GM13977 (cell line): ENCODE measurements at places on chromosomes 3 and 15.

GRCh38 chr15:96549136-96549535 is 218.6 kb downstream of the NR2F2 start:
- no peak for DNase-seq

- no peak for DNase-seq
Measured at GRCh38 chr15:75167588-75168350, 33.9 kb upstream of the C15orf39 start.

GRCh38 chr15:101326026-101326315 is 30.9 kb upstream of the SNRPA1 start:
- DNase-seq, result no peak

DNA sequence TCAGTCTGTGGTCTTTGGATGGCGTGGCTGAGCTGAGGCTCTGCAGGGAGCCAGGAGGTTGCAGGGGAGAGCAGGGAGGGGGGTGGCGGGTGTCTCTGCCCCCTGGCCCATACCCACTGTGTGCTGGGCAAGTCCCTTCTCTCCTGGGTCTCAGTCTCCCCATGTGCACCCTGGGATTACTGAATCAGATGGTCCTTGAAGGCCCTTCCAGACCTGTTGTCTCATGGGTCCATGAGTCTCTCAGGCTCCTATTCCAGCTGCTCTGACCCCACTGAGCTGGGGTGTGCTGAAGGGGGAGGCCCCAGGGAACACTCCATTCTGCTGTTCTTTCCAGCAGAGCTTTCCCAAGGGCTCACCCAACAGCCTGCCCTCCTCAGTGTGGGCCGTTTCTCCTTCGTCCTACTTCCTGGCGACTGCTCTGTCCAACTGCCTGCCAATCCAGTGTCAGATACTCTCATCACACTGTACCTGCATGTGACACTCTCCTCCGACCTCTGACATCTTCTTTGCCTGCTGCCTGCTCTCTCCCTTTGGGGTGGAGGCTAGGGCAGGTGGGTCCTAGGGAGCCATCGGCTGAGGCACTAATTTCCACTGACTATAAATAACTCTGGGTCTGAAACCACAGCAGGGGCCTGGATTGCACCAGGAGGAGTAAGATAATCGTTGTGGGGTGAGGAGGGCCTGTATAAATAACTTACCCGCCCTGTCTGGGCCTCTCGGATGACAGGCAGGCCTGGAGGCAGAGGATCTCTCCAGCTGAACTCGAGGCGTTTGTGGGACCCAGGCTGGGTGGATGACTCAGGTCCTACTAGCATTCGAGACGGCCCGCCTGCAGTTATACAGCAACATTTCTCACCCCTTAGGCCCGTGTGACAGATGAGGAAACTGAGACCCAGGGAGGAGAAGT is 67.1 kb downstream of the ATP2B2 start:
- no peak for DNase-seq

DNA sequence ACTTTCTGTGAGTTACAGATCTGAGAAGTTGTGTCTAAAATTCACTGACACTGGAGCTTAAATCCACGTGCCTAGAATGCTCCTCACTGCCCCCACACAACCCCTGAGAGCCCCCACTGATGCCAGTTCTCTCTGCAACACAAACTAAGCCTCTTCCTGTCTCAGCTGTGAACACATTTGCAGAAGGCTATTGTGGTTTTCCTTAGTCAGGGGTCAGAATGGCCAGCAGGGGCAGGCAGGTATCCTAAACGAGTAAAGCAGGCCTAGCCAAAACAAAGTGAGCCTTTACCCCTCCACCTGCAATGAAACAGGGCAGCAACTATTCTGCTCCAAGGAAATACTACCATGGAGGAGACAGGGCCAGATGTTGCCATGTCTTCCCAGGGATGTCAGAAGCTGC is 78.6 kb downstream of the FHIT start:
- DNase-seq, result no peak

DNA sequence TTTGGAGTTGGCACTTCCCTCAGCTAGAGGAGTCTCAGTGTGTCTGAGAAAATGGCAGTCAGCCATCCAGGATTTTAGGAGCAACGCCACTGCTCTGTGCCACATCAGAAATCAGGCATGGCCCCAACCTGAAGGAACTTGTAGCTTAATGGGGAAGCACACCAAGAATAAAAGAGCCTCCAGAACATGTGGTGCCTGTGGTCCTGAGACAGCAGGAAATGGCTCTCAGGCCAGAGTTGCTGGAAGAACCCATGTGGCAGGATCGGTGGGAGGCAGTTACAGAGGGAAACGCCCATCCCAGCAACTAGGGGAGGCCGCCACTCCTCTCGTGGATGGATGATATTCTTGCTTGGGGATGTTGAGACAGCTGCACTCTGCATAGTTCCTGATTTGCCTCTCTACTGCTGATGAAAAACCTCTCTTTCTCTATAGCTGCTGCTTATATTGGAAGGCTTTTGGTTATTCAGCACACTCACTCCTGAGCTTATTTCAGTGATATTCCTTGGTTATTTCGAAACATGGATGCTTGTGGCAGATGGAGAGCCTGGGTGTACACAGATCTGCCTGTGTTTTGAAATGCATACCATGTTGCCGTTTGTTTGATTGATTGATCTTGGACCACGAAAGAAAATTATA is 52.4 kb downstream of the KLHL25 start:
- DNase-seq, result no peak

DNA sequence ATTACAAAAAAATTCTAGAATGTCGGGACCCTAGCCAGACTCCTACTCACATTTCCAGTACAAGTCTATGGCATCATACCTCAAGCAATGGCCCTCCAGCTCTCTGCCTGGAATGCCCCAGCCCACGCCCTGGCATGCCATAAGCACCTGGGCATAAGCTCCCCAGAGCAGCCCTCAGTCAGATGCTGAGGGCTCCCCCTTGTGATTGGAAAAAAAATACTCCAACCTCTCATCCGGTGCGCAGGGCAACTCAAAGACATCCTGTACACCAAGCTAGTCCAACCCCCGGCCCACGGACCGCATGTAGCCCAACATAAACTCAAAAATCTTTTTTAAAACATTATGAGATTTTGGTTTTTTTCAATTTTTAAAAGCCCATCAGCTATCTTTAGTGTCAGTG is 115.4 kb downstream of the NEK10 start:
- peak; percentile 17 for DNase-seq

GRCh38 chr3:15164340-15164739 is 41.7 kb upstream of the CAPN7 start:
- DNase-seq, result no peak

- DNase-seq, result no peak
Measured at GRCh38 chr3:178673529-178673928, 137.3 kb downstream of the KCNMB2 start.

DNA sequence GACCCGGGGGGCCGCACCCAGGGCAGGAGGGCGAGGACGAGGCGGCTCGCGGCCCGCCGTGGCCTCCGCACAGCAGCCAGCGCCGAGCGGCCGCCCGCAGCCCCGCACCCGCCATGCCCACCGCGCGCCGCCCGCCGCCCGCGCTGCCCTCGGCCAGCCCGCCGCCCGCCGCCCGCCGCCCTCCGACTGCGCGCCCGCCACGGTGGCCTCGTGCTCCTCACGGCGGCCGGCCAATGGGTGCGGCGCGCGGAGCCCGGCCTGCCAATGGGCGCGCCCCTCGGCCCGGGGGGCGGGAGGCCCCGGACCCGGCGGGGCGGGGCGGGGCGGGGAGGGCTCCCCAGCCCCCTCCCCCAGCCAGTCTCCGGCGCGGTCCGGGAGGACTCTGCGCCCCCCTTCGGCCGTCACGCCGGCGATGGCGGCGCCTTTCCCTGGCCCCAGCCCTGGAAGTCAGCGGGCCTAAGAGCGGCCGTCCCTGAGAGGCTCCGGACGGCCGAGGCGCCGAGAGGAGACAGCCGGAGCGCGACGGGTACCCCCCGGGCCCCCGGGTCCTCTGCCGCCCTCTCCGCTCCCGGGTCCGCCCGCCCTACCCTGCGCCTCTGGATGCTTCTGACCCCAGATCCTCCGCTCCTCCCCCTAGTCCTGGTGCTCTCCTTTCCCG is at the start of gene NT5DC2:
Gene NT5DC2 (minus strand): TSS at position 235 of the 658 bp plus-strand sequence. CDS start 120 bp downstream, at position 115.
- peak; percentile 97 for DNase-seq

GRCh38 chr15:38885471-38885952 is 320.9 kb upstream of the RASGRP1 start:
- DNase-seq, result no peak
